A549 treated with Mapracorat at 1 μM for 4 hours (cell line): ENCODE measurements at places on chromosomes 1 and 21. TPM values are rescaled to one million over a fixed set of nuclear protein-coding genes. Genes with fewer than 3 reads are reported as not detected.

The SAMD13 gene
- total RNA-seq, result 0.52 to 0.81 TPM (median 0.54 TPM) in 5 replicates

The TMEM201 gene
- 10.3 to 14.6 TPM (median 12.7 TPM) in 5 replicates for total RNA-seq

The FCGR3A gene
- total RNA-seq, result not detected in 5 replicates

The EPHX1 gene
- 193 to 239 TPM (median 216 TPM) in 5 replicates for total RNA-seq

The CYP4A11 gene
- not detected in 5 replicates for total RNA-seq
